ENCODE measurements at places on chromosomes 6 and 20. TPM values are rescaled to one million over a fixed set of nuclear protein-coding genes. Genes with fewer than 3 reads are reported as not detected.

Gene KIF25
- total RNA-seq = not detected

Gene EPHA7
- total RNA-seq = not detected

Gene SCAND1
- 51.3 TPM for total RNA-seq

Gene GSTA2
- total RNA-seq = not detected

GRCh38 chr6:150336299-150336698 lies 32.5 kb upstream of the IYD start:
- peak; percentile 19 for DNase-seq

DNA sequence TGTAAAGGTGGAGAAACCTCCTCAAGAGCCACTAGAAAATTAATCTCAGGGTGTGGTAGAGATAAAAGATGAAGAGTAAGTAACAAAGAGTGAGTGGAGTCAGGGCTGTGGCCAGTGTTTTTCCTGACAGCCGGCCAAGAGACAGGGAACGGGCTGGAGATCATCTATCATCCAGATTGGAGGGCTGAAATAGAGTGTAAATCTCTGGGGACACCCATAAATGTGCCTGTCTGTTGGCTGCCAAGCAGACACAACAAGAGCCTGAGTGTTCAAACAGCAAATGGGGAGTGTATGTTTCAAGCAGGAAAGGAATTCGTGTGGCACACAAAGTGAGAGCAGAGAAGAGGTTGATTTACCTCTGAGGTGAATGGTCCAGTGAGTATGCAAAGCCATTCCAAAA lies 326.4 kb upstream of the KHDRBS2 start:
- DNase-seq = no peak

- DNase-seq = no peak
These were observed 93.7 kb upstream of the CBLN4 start for GRCh38 chr20:56098981-56099500.

GRCh38 chr6:43491750-43492661 lies 14.6 kb downstream of the TJAP1 start:
- DNase-seq = no peak

DNA sequence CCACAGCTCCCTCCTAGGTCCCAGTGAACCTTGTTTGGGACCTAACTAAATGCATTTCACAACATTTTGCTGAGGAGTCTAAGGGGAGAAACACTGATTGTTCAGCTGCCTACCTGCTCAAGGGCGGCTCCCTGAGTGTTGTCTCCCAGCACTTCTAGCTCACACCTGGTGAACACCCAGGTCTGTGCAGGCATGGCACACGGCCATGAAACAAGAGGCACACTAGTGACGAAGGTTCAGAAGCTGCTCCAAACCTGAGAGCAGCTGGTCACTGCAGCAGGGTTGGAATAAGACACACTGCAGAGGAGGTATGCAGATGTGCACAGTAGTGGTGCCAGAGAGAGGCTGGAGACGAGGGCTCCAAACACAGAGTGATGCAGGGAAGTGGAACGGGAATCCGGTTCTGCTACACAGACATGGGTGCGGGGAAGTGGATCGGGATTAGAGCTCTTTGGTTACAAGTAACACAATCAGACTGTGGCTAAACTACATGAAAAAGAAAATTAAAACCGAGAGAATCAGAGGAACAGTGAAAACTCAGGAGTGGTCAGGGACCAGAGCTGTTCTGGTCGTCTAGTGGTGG lies 486.1 kb upstream of the CDH4 start:
- no peak for DNase-seq

GRCh38 chr6:15313367-15313766 lies 67.5 kb downstream of the JARID2 start:
- DNase-seq = no peak

DNA sequence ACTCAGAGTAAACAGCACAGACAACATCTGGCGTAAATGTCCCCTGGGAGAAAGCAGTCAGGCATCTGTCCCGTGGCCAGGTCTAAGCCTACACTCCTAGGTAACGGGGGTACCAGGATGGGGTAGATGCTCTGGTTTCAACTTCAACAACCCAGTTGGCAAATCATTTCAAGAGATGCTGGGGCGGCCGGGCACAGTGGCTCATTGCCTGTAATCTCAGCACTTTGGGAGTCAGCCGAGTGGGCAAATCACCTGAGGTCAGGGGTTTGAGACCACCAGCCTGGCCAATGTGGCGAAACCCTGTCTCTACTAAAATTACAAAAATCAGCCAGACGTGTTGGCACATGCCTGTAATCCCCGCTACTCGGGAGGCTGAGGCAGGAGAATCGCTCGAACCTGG lies 12.3 kb downstream of the PREX1 start:
- peak; percentile 29 for DNase-seq

DNA sequence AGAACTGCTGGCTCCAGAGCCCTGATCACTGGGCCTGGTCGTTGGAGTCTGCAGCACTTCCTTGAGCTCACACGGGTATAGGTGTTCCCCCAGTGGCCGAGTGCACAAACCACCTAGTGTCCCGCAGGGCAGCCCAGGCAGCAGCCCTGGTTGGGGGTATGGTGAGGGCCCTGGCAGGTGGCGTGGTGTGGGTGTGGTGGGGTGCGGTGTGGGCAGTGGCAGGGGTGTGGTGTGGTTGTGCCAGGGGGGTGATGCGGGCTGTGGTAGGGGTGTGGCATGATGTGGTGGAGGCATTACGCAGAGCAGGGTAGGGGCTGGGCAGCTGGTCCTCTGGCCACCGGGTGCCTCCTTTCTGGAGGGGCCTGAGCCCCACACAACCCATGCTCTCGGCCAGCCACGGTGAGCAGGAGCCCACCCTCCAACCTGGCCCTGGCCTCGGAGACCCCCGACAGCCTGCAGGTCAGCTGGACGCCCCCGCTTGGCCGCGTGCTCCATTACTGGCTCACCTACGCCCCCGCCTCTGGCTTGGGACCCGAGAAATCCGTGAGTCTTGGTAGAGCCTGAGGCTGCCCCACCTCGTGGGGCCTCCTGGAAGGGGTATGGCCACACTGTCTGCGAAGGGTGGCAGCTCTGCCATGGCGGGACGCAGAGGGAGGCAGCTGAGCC lies 20.5 kb downstream of the COL20A1 start:
- DNase-seq = no peak

DNA sequence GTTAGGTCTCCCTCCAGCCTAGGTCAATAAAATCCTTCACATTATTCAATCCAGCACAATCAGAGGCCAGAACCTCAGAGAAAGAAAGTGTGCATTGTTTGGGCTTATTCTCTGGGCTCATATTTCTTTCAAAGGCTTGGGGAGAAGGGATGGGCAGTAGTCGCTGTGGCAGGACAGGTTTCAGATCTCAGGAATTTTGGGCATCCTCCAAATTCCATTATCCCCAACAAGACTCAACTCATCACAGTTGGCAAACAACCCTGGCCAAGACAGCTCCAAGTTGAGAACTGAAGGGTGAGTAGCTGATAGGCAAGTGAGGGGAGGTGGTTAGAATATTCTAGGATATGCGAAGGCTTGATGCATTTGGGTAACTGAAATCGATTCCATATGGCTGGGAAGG lies 27.2 kb upstream of the CHD6 start:
- no peak for DNase-seq

DNA sequence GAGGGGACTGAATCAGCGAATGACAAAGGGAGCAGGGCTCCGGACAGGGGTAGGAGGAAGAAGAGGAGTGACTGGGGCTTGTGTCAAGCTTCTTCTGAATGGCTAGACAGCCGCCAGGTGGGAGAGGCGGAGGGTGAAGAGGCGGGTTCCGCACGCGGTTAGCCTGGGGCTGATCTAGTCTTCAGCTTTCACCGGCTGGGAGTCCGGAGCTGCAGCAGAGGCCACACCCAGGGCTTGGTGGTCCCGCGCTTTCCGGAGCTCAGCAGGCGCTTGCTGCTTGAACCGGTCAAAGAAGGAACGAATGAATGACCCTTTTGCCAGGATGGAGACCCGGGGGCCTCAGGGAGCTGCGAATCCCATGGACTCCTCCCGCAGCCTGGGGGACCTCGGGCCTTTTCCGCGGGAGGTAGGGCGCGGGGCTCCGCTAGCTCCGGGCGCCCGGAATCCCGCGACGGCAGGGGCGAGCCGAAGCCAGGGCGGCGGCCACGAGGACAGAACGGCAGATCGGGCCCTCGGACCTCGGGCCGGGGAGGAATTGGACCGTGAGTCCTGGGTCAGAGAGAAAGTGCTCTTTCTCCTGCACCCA lies at the start of gene C6orf141:
C6orf141 (plus strand) TSS at position 177 of the 586 bp plus-strand sequence; CDS start at position 302, 125 bp downstream.
- peak; percentile 49 for DNase-seq

DNA sequence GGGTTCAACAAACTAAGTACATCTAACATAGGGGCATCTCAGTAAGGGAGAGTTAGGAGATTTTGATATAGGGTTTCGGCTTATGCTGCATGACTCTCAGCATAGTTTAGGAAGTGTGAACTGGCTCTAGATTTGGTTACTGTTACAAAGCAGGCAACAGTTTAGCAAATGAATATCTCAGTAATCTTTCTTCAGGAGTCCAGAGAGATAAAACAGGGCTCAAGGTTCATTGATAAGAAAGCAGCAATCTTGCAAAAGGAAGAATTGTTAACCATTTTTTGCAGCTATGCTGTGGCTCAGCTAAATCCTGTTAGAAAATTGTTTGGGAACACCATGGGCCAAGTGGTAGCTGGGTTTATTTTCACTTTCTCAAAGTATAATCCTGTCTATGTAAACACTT lies 161.3 kb downstream of the MEI4 start:
- DNase-seq = no peak

- no peak for DNase-seq
These were observed 59.9 kb upstream of the TENT5A start for GRCh38 chr6:81812401-81812800.

Data from activated CD4-positive, alpha-beta memory T cell treated with anti-CD3 and anti-CD28 coated beads for 36 hours (primary cell).